ENCODE measurements at places on chromosomes 1 and 21.
A peak's percentile ranks its signal among the peaks of the same experiment; 100 is the strongest.

GRCh38 chr1:208977012-208977411, 606.5 kb upstream of the CAMK1G start:
- DNase-seq, result no peak

GRCh38 chr1:39159224-39160036, 45.1 kb upstream of the MACF1 start:
- no peak for DNase-seq

DNA sequence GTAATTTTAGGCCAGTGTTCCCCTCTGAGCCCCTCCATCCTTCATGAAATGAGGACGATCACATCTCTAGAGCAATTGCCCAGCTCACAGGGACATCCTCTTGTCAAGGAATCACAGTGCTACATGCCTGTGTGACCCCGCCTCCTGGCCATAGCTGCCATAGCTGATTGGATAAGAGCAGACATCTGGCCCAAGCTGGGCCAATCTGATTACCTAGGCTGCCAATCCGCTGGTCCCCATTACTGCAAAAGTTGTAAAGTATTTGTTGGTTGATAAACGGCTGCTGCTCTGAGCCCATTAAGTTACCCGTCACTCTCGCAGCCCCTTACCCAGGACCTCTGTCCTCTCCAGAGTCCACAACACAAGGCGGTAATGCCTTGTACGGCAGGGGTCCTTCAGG, 8.3 kb downstream of the NT5C1A start:
- DNase-seq, result no peak

GRCh38 chr1:183630748-183631147, 4.8 kb downstream of the ARPC5 start:
- DNase-seq, result no peak

- DNase-seq, result no peak
Measured at GRCh38 chr1:116763787-116764465, 9.7 kb downstream of the CD2 start.

GRCh38 chr1:91851130-91852010, 34.6 kb downstream of the TGFBR3 start:
- no peak for DNase-seq

DNA sequence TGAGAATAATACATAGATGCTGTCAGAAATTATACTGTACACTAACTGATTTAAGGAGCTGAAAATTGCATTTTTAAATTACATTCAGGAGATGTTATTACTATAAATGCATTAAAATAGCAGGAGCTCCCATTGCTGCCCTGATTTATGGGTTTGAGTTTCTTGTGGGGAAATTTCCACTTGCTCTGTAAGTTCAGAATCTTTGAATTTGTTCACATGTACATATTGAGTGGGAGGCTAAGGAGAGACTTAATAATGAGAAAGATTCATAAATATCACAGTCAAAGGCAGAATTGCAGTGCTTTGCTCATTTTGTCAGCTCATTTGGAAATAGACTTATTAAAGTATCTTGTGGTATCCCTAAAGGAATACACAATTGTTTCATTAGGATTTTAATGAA, 170.3 kb downstream of the OLFM3 start:
- no peak for DNase-seq

GRCh38 chr1:147719711-147720225, 40.6 kb downstream of the GJA5 start:
- DNase-seq, result no peak

DNA sequence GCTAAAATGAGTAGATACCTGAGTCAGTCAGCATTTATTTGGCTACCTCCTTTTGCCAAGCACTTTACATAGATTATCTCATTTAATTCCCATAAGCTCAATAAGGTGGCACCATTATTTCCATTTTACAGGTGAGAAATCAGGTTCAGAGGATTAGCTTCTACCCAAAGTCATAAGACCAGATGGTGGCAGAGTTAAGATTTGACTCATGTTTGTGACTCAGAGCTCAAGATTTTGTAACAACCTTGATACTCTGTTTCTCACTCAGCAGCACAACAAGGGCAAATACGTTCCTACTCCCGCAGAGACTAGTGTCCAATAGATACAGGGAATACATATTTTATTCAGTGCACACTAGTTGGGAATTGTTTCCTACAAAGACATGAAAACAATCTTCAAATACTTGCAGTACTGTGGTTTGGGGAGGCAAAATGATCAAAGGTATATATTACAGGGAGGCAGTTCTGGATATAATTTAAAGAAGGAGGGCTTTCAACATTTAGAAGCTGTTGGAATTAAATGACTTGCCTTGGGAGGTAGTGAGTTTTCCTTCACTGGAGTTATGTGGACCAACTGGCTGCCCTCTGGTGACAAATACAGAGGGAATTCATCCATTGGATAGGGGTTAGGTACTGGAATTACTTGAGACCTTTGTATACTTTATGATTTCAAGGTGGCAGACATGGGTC, 3.6 kb downstream of the LEPR start:
- no peak for DNase-seq

DNA sequence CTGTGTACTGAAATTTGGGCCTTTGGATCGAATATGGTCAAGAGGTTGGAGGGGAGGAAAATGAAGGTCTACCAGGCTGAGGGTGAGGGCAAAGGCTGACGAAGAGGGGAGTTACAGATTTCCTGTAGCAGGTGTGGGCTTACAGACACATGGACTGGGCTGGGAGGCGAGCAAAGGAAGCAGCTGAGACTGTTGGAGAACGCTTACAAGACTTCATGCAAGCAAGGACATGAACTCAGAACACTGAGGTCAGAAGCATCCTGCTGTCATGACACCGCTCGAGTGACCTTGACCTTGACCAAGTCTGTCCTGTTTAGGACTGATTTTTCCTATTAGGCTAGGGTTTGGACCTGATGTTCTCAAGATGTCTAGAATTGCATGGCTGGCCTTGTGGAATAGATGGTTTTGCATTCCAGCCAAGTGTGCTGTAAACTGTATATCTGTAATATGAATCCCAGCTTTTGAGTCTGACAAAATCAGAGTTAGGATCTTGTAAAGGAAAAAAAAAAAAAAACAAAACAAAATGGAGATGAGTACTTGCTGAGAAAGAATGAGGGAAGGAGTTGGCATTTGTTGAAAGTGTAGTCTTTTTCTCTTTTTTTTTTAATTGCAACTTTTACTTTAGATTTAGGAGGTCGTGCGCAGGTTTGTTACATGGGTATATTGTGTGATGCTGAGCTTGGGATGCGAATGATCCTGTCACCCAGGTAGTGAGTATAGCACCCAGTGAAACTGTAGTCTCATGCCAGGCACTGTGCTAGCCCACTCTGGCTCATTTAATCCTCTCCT, 5.8 kb downstream of the ELF3 start:
- no peak for DNase-seq

- DNase-seq, result no peak
Measured at GRCh38 chr1:999725-1000356, at the start of gene HES4. TSS of gene HES4 (minus strand) at chr1:1000097. CDS start at chr1:999973, 124 bp downstream.

GRCh38 chr21:41425588-41425953, 468 bp upstream of the MX1 start:
- DNase-seq, result no peak

DNA sequence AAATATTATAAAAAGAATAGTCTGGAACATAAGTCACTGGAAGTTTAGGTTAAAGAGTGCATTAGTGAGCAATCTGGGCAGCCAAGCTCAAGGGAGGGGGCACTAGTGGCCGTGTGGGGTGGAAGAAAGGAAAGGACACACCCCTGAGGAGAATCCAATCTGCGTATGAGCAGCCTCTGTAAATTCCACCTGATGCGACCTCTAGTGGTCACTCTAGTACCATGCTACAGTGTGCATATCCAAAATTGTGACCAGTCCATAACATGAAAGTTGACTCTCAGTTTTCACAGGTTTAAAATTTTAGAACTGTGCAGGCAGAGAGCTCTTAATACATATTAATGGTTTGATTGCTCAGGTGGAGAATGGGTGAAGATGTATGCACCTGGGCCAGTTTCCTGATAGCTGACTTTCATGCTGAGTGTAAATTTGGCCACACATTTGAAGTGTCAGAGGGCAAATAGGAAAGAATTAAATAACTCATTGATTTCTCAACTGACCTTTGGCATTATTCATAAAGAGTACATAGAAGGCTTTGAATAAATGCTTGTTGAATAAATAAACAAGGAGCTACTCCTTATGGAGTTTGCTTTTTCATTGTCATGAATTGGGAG, 105.9 kb upstream of the C21orf91 start:
- DNase-seq, result peak; percentile 9

- no peak for DNase-seq
Measured at GRCh38 chr1:147504801-147505311, 36.4 kb upstream of the BCL9 start.

DNA sequence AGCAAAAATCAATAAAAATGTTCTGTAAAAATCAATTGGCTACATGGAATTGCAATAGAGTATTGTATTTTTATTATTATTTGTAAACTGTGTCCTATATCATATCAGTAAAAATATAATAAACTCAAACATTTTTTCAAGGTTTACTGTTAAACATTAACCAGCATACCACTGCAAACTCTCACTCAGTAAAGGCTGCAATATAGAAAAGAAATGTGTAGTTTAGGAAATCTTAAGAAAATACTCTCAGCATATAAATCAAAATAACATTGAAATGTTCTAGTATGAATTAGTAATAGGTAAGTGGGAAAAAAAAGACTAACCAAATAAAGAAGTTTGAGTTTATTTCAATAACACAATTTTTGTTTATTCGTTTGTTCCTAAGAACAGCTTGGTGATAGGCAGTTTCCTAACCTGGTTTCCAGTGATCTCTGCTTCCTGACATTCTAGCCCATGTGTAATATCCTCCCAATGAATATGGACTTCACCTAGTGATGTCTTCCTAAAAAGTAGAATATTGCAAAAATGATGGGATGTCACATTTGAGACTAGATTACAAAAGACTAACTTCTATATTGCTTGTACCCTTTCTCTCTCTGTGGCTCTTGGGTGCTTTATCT, 870.1 kb downstream of the BRINP3 start:
- DNase-seq, result no peak

GRCh38 chr1:163565166-163565565, 243.4 kb downstream of the NUF2 start:
- no peak for DNase-seq

DNA sequence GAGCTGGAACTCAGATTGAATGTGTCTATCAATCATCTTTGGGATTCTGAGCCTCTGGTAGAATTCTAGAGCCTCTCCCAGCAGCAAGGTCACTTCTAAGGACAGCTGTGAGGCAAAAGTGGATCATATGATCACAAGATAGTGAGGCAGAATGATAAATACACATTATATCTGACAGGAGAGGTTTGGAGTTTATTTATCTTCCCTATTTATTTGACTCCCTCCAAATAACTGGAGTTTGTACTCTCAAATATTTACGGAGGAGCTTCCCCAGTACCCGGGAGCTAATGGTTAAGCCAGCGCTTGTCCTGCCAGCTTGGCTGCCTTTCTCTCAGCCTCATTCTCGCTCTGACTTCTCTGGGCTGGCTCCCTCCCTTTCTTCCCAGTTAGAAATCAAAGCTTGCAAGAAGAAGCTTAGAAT, 2.3 kb downstream of the HMGCS2 start:
- no peak for DNase-seq

DNA sequence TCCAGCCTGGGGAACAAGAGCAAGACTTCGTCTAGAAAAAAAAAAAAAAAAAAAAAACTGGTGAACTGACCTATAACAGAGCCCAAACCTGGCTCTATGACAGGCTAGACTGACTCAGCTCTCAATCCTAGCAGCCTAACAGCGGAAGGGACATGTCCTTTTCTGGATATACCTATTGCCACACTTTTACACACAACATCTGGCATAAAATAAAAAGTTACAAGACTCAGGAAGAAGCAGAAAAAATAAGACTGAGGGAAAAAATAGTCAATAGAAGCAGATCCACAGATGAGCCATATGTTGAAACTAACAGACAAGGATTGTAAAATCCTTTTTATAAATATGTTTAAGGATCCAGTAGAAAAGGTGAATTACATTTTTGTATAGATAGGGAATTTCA, 57.5 kb upstream of the IPO9 start:
- no peak for DNase-seq

GRCh38 chr1:66637146-66637545, 103.2 kb downstream of the SGIP1 start:
- no peak for DNase-seq

- no peak for DNase-seq
Measured at GRCh38 chr1:66943361-66943969, 18.7 kb downstream of the MIER1 start.

DNA sequence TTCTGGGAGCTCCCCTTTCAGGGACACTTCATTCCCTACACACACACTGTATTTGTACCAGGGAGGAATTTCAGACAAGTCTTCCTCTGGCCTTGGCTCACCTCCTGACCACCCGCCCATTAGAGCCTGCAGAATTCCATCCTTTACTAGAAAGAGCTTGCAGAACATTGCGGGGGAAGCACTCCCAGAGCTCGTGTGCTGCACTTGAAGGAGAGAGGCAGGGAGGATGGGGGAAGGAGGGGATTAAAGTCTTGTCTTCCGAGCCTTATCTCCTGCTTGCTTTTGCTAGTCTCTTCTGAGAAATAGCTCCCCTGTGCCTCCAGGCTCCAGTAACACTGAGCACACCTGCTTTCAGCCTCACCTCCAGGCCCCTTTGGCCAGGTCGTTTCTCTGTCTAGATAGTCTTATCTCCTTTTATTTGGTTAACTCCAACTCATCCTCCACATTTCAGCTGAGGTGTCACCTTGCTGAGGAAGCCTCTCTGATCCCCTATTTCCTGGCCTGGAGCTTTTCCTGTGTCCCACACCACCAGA, 62.0 kb downstream of the PCNX2 start:
- DNase-seq, result no peak

- DNase-seq, result no peak
Measured at GRCh38 chr1:21192871-21193270, 16.2 kb upstream of the EIF4G3 start.

Data from stimulated activated CD8-positive, alpha-beta memory T cell treated with anti-CD3 and anti-CD28 coated beads, Interleukin-12 subunit alpha, Interleukin-12 subunit beta, amount 100 ng/mL, for 1 hour (primary cell).